ENCODE measurements at places on chromosomes 3 and 15.

- no peak for DNase-seq
These were observed 160.0 kb upstream of the CGNL1 start for GRCh38 chr15:57216288-57216687.

DNA sequence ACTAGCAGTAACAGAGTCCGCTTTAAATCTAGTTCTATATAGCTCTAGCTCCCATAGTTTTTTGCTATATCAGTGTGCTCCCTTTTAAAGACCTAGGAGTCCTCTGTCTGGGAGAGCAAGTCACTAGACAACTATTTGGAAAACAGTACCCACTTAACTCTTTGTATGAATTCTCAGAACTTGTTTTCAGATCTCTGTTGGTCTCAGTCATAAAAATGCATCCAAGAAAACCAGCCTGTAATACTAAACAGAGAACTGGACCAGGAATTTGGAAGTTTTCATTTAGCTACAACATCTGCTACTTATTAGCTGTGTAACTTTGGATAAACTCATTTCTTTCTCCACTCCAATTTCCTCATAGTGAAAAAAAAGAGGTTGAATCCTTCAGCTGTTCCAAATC lies 56.9 kb upstream of the C3orf49 start:
- DNase-seq = no peak

GRCh38 chr3:106089806-106090205 lies 221.0 kb upstream of the CBLB start:
- no peak for DNase-seq

GRCh38 chr3:56351537-56351936 lies 116.7 kb downstream of the ERC2 start:
- no peak for DNase-seq

DNA sequence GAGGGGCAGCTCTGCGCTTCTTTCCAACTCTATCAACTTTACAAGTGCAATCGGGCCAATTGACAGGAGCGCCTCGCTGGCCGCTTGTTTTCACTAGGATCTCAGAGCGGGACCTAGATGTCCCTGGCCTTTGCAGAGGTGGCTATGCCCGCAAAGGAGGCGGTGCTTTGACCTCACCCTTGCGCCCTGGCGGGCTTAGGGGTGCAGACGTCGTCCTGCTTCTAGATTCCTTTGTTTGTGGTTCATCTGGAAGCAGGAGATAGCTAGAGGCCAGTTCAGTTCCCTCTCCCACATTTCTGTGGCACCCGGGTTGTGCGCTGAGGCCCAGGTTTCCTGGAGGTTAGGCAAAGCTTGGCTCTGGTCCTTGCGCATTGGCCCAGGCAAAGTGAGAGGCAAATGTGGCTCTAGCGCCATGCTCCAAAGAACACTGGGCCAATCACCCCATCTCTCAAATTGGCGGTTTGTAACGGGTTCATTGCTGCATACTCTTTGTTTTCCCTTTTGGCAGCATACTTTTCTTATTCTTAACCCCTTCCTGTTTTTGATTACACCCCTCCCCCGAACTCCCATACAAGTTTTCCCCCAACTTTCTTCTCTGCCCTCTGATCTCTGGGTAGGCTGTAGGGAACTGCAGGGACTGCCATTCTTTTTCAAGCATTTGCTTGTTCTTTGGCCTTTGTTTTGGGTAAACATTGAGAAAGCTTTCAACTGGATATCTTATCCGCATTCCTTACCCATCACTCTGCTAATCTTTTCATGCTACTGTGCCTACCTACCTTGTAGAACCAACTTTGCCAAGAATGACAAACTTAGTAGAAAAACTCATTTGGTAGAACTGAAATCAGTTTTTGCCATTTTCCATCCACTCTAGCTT lies 1.4 kb downstream of the PPM1L start:
- peak; percentile 0 for DNase-seq

GRCh38 chr3:40302784-40303183 lies 6.7 kb upstream of the EIF1B start:
- DNase-seq = no peak

DNA sequence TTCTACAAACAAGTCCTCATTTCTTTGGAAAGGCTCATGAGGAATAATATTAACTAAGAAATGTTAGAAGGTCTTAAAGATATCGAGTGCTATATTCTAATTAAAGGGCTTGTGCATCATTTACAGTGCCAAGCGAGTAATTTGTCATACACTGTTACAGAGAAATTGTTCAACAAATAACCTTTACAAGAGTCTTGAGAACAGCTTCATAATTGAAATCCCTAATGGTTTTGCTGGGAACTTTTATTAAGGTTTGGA lies 209.5 kb downstream of the MECOM start:
- DNase-seq = no peak

DNA sequence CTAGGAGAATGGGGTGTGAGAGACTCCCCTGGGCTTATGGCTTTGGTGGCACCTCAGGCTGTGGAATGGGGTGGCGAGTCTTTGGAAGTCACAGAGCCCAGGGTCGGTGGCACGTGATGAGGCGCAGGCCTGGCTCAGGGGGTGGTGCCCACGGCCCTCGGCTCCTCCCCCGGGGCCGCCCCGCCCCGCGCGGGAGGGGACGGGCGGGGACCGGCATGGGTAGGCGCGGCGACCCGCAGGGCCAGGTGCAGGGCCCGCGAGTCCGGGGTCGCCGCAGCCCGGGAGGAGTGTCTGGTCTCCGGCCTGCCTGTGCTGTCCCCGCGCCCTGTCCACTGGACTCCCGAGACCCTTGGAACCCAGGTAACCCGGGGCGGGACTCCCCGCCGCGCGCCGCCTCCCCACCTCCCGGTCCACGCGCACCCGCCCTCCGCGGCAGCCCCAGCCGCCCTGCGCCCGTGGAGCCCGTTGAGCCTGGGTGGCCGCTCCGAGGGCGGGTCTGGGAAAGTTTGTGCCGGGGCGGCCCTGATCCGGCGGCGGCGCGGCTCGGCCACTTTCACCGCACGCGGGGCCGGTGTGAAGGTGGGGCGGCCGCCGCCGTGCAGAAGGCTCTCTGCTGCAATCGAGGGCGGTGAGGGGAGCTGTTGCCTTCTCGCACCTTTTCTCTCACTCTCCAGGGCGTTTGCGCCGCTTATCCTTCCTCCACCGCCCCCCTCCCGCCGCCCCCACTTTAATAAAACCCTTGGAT lies at the start of gene PAQR5:
Gene PAQR5, plus strand, starts transcription at position 216 of the 745 bp plus-strand sequence. CDS start 61,169 bp downstream, outside the sequence.
- no peak for DNase-seq

DNA sequence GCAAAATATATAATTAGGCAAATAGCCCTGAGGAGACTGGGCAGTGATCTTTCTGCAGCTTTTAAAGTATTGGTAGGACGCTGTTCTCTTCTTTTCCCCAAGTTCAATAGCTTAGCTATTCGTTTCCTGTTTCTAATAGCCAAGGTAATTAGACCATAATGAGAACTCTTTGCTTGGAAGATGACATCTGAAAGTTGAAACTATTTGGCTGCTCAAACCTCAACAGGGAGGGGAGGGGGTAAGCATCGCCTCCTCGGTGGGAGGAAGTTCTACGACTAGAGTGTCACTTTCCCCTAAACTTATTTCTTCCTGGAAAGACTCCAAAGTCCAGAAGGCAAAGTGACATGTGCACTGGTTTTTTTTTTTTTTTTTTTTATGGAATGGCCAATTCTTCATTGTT lies 22.8 kb upstream of the ALDH1A3 start:
- DNase-seq = no peak

All from activated naive CD4-positive, alpha-beta T cell (primary cell).